ENCODE measurements at places on chromosomes 2 and 18.

- DNase-seq: no peak
Measured at GRCh38 chr2:99395589-99396130, 58.5 kb downstream of the EIF5B start.

DNA sequence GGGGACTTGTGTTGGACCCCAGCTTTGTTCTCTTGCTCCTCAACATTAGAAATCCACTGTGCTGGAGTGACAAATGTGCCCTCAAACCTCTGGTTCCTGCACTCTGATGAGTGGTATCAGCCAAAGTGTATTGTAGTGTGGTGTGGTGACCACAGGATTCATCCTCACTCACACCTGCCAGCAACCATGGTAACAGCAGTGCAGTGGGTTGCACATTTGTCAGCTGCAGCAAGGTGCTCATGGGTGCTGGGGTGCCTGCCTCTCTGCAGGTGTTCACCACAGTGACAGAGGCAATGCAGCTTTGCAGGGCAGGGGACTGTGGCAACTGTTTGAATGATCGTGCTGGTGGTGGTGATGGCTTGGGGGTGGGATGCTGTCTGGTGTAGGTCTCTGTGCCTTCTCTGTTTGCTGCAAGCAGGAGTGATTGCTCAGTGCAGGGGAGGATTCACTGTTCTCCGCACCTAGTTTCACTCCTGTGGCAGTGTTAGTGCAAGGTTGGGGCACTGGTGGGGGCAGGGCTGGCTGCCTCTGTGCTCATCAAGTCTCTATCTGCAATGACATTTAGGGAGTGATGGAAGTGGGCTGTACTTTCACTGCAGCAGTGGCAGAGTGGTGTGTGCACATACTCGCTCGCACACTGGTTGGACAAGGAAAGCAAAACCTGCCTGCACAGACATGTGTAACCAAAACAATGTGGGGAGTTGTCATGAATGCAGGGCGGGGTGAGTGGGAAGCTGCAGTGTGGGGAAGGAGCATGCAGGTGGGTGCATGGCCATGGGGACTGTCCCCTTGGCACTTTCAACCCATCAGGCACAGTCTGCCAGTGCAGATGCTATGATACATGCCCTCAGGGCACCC, 301.1 kb downstream of the PIK3C3 start:
- DNase-seq: no peak

DNA sequence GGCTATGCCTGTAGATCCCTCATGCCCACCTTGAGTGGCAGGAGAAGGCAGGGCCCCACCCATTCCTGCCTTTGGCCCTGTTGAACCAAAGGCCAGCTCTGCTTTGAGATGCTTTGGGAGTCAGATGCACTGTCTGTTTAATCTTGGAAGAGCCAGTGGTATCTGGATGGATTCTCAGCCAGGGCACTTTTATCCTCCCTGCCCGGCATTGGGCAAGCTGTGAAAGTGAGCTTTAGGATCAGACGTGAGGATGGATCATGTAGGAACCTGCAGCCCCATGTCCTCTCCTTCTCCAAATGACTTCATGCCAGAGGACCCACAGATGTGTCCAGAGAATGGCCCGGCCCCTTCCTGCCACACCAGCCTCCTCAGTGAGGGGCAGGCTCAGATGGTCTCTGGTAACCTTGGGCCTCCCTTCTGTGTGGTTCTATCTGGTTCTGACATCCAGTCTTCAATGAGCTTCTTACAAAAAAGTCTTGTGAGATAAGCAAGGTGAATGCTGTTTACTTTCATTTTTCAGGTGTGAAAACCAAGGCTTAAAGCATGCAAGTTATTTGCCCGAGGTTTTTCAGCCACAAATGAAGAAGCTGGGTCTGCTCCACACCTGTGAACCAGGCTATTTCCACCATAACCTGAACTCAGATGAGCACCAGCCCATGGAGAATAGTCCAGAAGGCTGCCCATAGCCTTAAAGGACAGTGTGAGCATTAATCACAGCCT, 123.8 kb downstream of the KCTD1 start:
- no peak for DNase-seq

DNA sequence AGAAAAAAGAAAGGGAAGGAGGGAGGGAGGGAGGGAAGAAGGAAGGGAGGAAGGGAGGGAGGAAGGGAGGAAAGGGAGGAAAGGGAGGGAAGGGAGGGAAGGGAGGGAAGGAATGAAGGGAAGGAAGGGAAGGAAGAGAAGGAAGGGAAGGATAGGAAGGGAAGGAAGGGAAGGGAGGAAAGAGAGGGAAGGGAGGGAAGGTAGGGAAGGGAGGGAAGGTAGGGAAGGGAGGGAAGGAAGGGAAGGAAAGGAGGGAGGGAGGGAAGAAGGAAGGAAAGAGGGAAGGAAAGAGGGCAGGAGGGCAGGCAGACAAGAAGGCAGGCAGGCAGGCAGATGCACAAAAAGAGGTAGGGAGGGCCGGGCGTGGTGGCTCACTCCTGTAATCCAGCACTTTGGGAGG, 74.9 kb downstream of the THADA start:
- DNase-seq: no peak

- no peak for DNase-seq
Measured at GRCh38 chr2:3485166-3485565, 34.2 kb downstream of the ADI1 start.
